ENCODE measurements at places on chromosomes 7 and 10. TPM values are rescaled to one million over a fixed set of nuclear protein-coding genes. Genes with fewer than 3 reads are reported as not detected.

DNA sequence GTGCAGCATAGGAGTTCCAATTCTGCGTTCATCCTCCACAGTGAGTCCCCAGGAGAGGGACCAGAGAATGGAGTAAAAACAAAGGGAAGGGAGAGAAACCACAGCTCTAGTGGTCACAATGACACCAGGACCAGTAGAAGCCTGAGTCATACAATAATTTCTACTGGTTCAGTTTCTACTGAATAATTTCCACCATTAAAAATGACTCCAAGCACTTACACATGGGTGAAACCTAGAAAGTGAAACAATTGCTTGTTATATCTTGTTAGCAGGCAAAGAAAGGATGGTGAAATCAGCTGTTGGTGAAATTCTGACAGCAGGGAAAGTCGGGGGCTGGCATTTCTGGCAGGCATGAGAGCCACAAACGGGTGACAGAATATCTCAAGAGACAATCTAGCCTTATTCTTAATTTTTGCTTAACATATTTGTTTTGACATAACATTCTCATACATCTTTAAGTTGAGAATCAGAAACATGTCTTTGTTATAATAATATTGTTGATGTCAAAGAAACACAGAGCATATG is 1065.8 kb upstream of the C7orf33 start:
- no peaks in the 10 kb centered on the region for H3K36me3 ChIP-seq
- H3K4me1 ChIP-seq, result peaks cover 5% of the 10 kb centered on the region
- no peak overlapping the region for H3K4me3 ChIP-seq
- DNase-seq, result no peak
- no peaks in the 10 kb centered on the region for H3K27me3 ChIP-seq
- no peak overlapping the region for H3K27ac ChIP-seq

DNA sequence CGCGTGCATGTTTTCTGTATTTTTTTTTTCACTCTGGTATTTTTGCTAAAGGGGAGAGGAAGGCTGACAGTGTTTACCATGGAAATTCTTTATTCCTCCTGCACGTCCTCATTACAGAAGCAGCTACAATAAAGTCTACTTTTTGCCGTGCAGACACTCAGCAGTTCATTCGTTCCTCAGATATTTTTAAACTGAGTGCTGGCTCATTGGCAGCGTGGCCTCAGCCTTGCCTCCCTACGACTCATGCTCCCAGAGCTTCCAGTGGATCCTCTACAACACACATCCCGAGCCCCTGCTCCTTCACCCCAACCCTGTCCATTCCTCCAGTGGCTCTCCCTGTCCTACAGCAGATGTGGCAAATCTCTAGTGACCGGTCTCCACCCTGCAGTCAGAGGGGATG is 239.2 kb upstream of the ZMIZ1 start:
- no peak overlapping the region for H3K27ac ChIP-seq
- no peaks in the 10 kb centered on the region for H3K36me3 ChIP-seq
- H3K27me3 ChIP-seq, result no peaks in the 10 kb centered on the region

DNA sequence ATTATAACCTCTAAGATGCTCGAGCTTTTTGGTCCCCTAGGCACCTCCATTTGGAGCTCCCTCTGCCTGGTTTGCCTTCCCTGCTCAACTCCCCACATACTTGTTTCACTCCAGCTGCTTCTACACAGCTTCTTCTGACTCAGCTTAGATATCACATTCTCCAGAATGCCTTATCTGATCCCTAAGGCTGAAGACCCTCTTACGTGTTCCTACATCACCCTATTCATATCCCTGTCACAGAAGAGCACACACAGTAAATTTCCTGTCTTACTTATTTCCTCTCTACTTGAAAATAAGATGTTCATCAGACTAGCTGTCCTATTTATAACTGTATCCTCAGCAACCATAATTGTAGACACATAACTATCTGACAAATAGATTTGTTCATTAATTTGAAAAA is 61.3 kb upstream of the RNF148 start:
- H3K27ac ChIP-seq, result no peak overlapping the region
- no peaks in the 10 kb centered on the region for H3K4me1 ChIP-seq
- no peaks in the 10 kb centered on the region for H3K36me3 ChIP-seq
- no peaks in the 10 kb centered on the region for H3K27me3 ChIP-seq

GRCh38 chr10:85679710-85680109 is 686.9 kb downstream of the GRID1 start:
- H3K27ac ChIP-seq, result no peak overlapping the region
- no peak for DNase-seq
- no peaks in the 10 kb centered on the region for H3K27me3 ChIP-seq
- no peaks in the 10 kb centered on the region for H3K4me1 ChIP-seq
- H3K4me3 ChIP-seq, result no peak overlapping the region

- H3K4me3 ChIP-seq, result no peak overlapping the region
- no peak for DNase-seq
- H3K27ac ChIP-seq, result no peak overlapping the region
- no peaks in the 10 kb centered on the region for H3K36me3 ChIP-seq
Observed at GRCh38 chr7:69889976-69890351, 291.7 kb downstream of the AUTS2 start.

- peaks cover 18% of the 10 kb centered on the region for H3K36me3 ChIP-seq
- no peak for DNase-seq
- H3K4me1 ChIP-seq, result peaks cover 24% of the 10 kb centered on the region
- H3K4me3 ChIP-seq, result no peak overlapping the region
- H3K27ac ChIP-seq, result no peak overlapping the region
Observed at GRCh38 chr10:110020265-110020664, 12.5 kb downstream of the ADD3 start.

Gene SEPTIN14
- not detected for total RNA-seq

Gene CPN1
- total RNA-seq, result not detected

Gene DUSP5
- total RNA-seq, result 18.9 TPM
